ENCODE measurements at places on chromosomes 11 and 22.

GRCh38 chr11:48043111-48043990, 63.0 kb downstream of the PTPRJ start:
- DNase-seq, result no peak

GRCh38 chr11:16494918-16495691, 138.8 kb upstream of the SOX6 start:
- DNase-seq, result no peak

DNA sequence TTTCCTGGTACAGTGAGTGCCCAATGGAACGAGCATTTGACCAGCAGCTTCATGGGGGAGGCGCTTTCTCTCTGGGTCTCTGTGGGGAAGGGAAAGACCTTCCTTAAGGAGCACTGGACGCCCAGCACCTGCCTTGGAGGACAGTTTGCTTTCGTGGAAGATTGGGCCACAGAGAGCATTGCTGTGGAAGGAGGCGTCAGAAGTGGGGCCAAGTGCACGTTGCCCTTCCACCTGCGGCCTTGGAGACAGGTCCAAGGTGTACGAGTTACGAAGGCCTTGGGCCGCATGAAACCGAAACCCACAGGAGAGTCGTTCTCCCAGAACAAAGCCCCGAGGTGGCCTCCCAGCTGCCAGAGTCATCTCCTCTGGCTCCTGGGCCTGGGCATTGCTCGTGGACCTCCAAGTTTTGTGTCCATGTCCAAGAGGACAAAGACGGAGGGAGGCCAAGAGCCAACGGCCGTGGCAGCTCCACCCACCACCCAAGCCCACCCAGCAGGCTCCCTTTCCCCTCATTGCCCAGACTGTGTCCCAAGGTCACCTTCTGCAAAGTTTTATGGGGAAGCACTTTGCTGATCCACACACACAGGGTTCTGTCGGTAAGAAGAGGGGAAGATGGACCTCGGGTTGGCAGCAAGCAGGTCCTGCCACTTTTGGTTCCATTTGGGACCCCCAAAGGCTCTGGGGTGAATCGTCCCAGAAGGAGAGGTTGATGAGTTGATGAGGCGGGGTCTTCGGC, 5.8 kb upstream of the NLRP6 start:
- peak; percentile 21 for DNase-seq

- DNase-seq, result no peak
Measured at GRCh38 chr22:24948356-24949202, 2.1 kb upstream of the LHFPL7 start.

DNA sequence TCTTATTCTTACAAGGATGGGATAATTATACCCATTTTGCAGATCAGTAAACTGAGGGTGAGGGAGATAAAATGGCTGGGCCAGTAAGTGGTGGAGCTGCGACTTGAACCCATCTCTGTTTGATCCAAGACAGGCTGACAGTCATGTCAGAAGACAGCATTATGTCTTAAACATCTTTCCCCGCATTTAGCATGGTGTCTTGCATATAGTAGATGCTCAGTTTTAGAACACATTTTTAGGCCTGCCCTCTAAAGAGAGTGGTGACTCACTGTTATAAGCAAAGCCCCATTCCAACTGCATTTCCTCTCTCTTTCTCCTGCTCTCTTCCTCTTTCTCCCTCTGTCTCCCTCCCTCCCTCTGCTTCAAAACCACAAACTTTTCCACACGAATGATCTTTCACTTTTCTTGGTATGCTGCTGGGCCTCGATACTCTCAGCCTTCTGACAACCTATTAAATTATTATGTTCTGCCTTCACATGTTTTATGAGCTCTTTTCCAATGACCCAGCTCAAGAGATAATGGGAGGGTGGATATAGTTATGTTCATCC, 25.2 kb downstream of the CWC15 start:
- no peak for DNase-seq

- no peak for DNase-seq
Measured at GRCh38 chr11:128895526-128895925, 4.4 kb downstream of the KCNJ5 start.

DNA sequence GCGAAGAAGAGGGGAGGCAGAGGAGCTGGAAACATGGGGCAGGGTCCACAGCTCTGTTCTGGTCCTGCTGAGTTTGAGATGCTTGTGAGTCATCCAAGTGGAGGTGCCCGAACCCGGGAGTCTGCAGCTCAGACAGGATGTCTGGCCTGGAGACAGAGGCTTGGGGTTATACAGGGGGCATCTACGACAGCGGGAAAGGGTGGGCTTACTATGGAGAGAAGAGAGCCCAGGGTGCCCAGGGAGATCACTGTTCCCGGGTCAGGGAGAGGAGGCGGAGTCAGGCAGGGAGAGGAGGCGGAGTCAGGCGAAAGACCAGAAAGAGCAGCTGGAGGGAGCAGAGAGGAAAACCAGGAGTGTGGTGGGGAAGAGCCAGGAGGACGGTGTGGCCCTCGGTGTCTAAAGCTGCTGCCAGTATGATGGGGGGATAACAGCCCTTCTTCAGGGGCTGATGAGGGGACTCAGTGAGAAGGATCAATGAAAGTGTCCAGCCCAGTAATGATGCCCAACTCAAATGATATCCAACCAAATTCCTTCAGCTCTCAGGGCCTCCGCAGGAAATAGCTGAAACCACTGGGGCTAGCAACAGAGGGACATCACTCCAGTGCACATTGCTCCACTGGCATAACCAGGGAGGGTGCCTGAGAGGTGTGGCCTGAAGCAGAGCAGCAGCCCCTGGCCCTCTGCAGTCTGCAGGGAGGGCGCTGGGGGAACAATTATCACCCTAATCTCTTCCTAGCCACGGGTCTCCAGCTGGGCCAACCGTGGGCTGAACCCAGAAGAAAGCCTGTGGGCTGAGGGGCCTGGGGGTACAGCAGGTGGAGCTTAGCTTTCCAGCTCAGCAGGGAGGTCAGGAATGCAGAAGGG, 2.6 kb upstream of the LTBP3 start:
- no peak for DNase-seq

GRCh38 chr11:70542811-70543210, 144.5 kb downstream of the CTTN start:
- DNase-seq, result no peak

DNA sequence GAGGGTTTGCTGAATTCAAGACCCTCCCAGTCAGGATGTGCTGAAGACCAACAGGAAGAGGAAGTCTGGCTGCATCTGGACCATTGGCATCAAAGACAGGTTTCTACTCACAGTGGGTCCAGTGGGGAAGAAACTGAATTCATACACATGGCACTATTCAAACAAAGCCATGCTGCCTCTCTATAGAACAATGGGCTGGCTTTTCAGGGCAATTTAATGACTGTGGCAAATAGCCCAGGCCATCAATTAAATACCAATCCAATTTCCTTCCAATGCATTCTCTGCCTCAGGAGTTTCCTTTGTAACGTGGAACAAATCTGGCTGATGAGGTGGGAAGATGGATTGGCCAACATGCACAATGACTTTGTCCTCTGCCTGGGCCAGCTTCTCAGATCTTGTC, 98.6 kb downstream of the SEZ6L start:
- no peak for DNase-seq

DNA sequence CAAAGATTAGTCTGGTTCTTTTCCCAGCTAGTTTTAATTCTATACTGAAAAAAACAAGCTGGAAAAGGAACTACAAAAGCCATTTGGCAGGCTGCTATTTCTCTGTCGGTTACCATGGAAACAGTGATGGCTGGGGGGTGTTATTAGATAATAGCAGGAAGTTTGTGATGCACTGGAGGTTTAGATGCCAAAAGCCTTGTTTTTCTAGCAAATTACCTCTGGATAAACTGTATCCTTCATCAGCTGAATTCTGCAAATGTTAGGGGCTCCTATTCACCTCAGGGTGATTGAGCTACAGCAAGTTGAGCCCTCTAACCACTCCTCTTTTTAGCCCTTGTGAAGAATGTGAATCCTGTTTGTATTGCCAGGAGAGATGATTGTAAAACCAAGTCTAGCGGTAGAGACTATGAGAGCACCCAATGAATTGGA, 25.2 kb downstream of the ALKBH3 start:
- no peak for DNase-seq

GRCh38 chr11:95078526-95078925, 11.1 kb upstream of the ENDOD1 start:
- DNase-seq, result no peak

GRCh38 chr11:10325277-10326011, 20.6 kb downstream of the ADM start:
- no peak for DNase-seq

GRCh38 chr11:115518983-115519628, 14.9 kb upstream of the CADM1 start:
- DNase-seq, result no peak

DNA sequence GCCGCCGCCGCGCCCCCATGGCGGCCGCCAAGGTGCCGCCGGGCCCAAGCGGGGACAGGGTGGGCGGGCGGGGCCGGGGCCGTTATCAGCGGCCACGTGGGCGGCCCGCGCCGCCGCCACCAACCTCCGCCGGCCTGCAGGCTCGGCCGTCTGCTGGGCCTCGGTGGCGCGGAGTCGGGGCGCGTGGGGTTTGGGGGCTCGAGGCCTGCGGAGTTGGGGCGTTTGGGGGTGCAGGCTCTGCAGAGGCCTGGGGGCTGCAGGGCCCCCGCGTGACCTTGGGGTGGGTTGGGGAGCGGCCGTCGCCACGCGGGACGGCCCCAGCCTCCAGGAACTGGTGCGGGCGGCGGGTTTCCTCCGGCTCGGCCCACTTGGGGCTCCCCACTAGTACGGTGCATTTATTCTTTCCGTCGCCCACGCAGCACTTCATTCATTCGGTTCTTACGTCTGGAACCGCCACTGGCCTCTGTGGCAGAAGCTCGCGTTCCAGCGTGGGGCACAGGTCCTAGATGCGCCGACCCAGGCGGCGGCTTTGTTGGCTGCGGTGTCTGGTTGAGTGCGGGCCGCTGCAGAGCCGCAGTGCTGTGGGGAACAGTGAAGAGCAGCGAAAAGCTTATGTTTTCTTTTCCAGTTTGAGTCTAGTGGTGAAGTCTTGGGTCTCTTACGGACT, 740 bp upstream of the TRMT2A start:
- DNase-seq, result peak; percentile 86

DNA sequence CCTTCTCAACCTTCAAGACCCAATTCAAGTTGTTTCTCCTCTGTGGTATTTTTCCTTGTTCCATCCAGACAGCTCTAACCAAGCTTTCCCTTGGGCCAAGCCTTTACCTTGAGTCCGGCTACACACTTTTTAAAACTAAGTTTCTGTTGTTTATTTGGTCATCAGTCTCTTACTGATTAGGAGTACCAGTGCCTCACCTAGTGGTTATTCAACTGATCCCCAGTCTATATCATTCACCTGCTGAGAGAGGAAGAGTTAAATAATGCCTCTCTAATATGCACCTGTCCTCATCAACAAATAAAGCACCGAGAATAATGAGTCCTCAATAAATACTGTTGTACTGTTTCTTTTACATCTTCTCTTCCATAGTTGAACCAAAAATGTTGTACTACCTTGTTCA, 160.8 kb downstream of the MSANTD4 start:
- no peak for DNase-seq

- no peak for DNase-seq
Measured at GRCh38 chr11:85774256-85775101, 36.5 kb downstream of the SYTL2 start.

GRCh38 chr22:40036126-40036525, 41.4 kb downstream of the FAM83F start:
- no peak for DNase-seq

- DNase-seq, result no peak
Measured at GRCh38 chr11:36449561-36450096, 60.4 kb downstream of the TRAF6 start.

GRCh38 chr11:44145011-44145775, 49.7 kb downstream of the EXT2 start:
- no peak for DNase-seq

- no peak for DNase-seq
Measured at GRCh38 chr11:65654375-65655349, 8.1 kb downstream of the RELA start.

GRCh38 chr11:10351765-10352641, 47.1 kb downstream of the ADM start:
- DNase-seq, result no peak
